ENCODE measurements at places on chromosomes 5 and 9.

GRCh38 chr9:108793573-108793972 lies 62.2 kb downstream of the ACTL7B start:
- DNase-seq, result no peak

DNA sequence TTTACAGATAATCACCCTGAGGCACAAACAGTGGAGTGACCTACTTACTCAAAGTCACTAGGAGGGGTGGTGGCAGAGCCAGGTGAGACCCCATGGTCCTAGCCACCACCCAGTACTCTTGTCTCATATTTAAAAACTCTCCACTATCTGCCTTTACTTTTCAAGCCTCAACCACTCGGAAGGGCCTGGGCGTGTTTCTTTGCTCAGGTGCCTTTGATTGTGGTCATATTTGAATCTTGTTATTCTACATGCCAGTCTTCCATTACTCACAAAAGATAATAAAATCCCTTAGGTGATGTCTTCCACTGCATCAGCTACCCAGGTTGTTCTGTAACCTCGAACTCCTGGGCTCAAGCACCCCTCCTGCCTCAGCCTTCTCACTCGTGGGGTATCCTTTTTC lies 20.7 kb upstream of the TRIM36 start:
- DNase-seq, result no peak

- no peak for DNase-seq
These were observed 104.3 kb upstream of the MAP3K1 start for GRCh38 chr5:56710826-56711590.

- DNase-seq, result no peak
These were observed 46.8 kb downstream of the ELAVL2 start for GRCh38 chr9:23779220-23779619.

- DNase-seq, result peak; percentile 98
These were observed 56.7 kb upstream of the EQTN start for GRCh38 chr9:27353474-27354229.

- DNase-seq, result no peak
These were observed 157.5 kb upstream of the SMIM23 start for GRCh38 chr5:171627936-171628632.

DNA sequence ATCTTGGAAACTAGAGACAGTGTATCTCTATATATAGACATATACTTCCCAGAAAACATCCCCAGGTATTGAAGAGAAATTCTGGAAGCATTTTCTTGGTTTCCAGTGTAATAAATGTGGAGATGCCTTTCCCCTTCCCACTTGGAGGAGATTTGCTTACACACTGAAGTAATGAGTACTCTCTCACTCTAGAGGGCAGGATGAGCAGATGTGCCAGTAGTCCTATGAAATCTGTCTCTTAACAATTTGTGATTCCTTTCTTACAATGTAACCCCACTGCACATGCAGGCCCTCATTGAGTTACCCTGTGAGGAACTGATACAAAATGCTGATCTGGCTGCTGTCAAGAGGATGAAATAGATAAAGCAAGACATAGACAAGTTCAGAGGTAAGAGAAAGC lies 567.2 kb downstream of the SLCO4C1 start:
- no peak for DNase-seq

DNA sequence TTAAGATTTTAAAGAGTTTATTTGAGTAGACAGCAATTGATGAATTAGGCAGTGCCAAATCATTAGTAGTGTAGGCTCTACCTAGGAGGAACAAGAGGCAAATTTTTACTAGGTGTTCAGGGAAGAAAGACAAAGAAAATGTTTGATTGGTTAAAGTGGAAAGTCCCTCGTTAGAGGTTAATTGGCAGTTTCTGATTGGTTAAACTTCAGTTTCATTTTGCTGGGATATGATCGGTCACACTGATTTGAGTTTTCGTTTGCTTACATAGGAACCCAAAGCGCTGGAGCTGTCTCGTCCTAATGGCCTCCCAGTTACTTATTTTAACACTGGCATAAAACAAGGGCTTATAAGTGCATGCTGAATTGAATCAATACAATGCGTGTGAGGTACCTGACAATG lies 15.1 kb downstream of the DMAC1 start:
- DNase-seq, result no peak

GRCh38 chr5:174825587-174825986 lies 101.2 kb downstream of the MSX2 start:
- no peak for DNase-seq

- DNase-seq, result no peak
These were observed 13.0 kb downstream of the SMIM3 start for GRCh38 chr5:150791536-150791935.

GRCh38 chr5:10288592-10289219 lies 19.0 kb downstream of the CMBL start:
- DNase-seq, result no peak

DNA sequence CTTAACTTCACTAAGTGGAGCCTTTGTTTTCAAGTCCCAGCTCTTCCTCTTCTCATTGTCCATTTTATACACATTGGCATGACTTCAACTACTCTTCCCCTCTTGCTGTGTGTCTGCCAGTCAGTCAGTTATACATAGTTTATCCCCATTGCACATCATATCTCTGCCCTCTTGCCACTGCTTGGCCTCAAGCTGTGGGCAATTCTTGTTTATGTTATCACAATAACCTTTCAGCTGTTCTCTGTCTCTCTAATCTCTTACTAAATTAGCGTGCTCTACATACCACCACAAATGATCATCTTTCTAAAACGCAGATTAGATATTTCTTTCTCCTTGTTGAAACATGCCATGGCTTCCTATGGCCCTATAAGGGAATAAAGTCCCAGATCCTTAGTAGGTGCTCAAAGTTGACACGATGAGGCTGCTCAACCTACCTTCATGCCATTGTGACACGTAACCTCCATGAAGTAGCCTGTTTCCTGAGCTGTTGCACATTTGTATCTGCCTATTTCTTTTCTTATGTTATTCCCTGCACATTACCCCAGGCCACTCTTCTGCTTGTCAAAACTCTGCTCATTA lies 239.3 kb downstream of the GAS1 start:
- DNase-seq, result no peak

GRCh38 chr5:54278036-54278830 lies 32.1 kb downstream of the ARL15 start:
- DNase-seq, result no peak

DNA sequence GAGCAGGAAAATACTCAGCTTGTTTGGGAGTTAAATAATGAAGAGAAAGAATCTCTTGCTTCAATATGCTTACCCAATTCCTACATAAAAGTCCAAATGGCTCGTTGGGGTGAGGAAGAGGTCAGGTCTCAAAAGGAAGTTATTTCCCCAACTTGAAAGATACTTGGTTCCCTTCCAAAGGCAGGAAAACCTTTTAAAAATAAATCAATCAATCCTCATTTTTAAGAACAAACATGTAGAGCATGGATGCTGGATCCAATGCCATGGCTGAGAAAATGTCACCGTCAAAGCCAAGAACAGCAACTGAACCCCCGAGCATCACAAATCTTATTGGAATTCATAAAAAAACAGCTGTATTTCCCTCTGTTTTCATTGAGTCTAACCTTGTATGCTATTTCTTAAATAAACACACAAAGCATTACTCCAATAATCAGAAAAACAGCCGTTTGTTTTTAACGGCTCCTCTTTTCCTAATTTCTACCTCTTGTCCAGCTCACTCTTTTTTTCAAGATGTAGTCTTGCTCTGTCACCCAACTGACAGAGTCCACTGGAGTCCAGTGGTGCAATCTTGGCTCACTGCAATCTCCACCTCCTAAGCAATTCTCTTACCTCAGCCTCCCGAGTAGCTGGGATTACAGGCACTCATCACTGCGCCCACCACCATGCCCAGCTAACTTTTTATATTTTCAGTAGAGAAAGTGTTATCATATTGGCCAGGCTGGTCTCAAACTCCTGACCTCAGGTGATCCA lies 140.7 kb downstream of the GNA14 start:
- DNase-seq, result no peak

- no peak for DNase-seq
These were observed 41.9 kb upstream of the RIC1 start for GRCh38 chr9:5587024-5587423.

DNA sequence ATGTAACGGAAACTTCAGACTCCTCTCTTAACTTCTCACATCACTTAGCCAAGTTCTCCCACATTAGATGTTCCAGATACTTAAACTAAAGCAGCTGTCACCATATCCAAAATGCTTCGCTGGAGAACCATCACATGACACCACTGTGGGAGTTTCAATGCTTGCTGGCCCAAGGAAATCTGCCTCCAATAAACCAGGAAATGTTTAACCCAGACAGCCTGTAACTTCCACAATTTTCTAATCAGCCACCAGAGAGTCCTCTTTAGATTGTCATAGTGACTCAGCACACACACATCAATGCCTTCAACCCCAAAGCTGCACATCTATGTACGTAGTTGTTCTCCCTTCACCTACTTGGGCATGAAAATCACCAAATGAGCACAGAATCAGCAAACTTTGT lies 118.7 kb downstream of the LPAR1 start:
- DNase-seq, result no peak

- DNase-seq, result no peak
These were observed 388.9 kb upstream of the PAPPA start for GRCh38 chr9:115764645-115765044.

DNA sequence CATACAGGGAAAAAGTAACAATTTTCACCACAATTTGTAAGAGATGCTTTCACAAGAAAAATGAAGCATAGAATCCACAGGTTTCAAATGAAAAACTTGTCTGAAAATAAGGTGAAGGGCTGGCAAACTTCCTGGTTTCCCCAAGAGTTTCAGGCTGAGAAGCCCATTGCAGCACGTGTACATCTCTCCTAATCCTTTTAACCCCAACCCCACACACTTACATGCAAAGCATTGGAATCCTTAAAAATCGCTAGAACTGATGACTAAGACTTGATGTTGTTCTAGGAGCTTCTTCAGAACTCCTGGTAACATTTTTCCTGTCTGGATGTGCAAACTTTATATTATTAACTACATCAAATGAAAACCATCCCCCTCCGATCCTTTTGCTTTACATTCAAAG lies 317.8 kb upstream of the RGMB start:
- no peak for DNase-seq

DNA sequence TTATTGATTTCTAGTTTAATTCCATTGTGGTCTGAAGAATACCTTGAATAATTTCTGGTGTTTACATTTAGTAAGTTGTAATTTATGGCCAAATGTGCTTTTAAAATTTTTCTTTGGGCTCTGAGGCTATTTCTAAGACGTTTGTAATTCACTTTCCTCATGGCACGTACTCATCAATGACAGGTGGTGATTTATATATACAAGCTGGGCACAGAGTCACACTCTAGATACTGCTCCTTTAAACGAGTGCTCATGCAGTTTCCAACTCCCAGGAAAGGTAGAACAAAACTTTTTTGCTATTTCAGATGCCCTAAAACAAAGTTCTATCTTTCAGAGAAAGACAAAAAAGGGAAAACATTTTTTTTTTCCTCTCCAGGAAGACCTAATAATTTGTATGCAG lies 146.9 kb downstream of the AUH start:
- DNase-seq, result no peak

DNA sequence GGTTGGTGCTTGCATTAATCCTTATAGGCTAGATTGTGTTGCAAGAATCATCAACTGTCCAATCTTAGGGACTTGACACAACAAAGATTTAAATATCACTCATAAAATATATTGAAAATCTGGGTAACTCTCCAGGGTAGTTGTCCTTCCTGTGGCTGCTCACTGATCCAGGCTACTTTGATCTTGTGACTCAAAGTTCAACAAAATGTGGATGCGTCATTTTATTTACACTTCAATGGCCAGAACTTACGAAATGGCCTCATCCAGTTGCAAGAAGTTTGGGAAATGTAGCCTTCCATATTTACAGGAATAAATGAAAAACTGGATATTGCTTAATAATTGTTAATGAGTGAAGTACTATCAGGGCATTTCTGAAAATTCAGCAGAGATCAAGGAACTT lies 235.5 kb upstream of the ACTBL2 start:
- no peak for DNase-seq

- DNase-seq, result no peak
These were observed 27.6 kb downstream of the DAP start for GRCh38 chr5:10733426-10733825.

DNA sequence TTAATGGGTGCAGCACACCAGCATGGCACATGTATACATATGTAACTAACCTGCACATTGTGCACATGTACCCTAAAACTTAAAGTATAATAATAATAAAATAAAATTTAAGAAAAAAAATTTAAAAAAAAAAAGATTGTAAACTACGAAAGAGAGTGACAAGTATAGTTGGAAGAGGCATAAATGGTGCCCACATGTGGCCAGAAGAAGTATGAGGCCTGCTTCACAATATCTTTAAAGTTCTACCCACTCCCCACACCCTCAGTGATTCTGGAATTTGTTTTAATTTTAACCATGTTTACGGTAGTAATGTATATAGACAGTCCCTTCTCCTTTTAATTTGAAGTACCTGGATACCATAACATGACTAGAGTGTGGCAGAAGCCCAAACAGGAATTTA lies 172.7 kb downstream of the CHSY3 start:
- DNase-seq, result no peak

All from C1 segment of cervical spinal cord (tissue), 14 donors.